Pancreas (tissue), 10 donors: ENCODE measurements at places on chromosomes 13 and 19. TPM values are rescaled to one million over a fixed set of nuclear protein-coding genes. Genes with fewer than 3 reads are reported as not detected.

GRCh38 chr13:69660155-69660554 is 447.5 kb upstream of the ATXN8OS start:
- DNase-seq = no peak

- no peak for DNase-seq
Measured at GRCh38 chr19:55376241-55376933, at the start of gene TMEM190. Gene TMEM190, plus strand, starts transcription at chr19:55376826. Its CDS starts 28 bp downstream, at chr19:55376854.

GRCh38 chr13:66210677-66211076 is 1019.5 kb downstream of the PCDH9 start:
- no peak for DNase-seq

GRCh38 chr13:29707876-29708543 is 112.5 kb upstream of the SLC7A1 start:
- DNase-seq = peak; percentile 41

GRCh38 chr13:26538363-26539317 is 18.8 kb upstream of the WASF3 start:
- DNase-seq = no peak

GRCh38 chr13:63291701-63292100 is 1876.1 kb upstream of the PCDH20 start:
- DNase-seq = no peak

GRCh38 chr13:37878921-37879320 is 9.3 kb upstream of the TRPC4 start:
- no peak for DNase-seq

GRCh38 chr13:47845981-47846380 is 155.1 kb downstream of the SUCLA2 start:
- no peak for DNase-seq

DNA sequence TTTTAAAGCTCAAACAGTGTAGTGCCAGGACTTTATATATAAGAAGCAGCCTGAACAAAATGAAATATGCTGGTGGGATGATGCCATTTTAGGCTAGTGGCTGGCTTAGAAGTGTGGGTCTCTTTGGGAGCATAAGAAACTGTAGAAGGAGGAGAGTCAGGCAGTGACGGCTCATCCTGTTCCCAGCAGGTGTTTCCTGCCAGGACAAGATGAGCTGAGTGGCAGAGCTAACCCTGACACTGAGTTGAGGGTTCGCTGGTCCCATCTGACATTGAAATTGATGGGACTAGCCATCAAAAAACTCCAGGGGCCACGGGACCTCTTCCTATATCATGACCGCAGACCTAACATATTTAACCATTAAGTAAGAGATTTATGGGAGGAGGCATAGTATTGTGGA is 51.3 kb downstream of the ESD start:
- no peak for DNase-seq

DNA sequence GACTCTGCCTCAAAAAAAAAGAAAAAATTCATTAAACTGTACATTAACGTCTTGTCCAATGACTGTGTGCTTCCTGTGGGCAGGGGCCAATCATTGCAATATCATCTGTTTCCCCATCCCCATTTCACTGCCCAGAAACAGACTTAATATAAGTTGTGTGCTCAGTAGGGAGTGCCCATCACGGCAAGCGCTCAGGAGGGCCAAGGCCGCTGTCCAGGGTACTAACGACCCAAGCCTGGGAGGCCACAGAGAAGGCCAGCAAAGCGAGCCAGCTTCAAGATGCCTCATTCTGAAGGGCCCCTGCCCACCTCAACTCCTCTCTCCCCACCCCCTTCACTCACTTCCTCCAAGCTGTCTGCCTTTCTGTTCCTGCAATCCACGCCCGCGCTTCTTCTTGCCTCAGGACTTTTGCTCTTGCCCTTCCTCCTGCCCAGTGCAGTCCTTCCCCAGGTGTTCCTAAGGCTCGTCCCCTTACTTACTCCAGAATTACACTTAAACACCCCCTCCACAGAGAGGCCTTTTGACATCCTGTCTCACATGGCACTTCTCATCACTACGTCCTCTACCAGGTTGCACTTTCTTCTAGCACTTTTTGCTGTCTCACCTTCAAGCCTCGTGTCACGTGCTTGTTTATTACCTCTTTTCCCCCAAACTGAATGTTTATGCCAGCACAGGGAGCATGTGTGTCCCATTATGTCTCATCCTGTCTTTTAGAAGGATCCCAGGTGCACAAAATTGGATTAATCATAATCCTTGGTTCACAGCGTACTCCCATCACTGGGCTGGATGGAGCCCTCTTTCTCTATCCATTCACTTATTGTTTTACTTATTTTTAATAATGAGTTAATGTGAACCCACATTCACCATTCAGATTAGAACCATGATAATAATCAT is 11.3 kb upstream of the POU2F2 start:
- DNase-seq = no peak

The TEX29 gene
- polyA plus RNA-seq = 2.2 TPM

The IGFL3 gene
- polyA plus RNA-seq = not detected
